ENCODE measurements at places on chromosomes 1 and 21.
A peak's percentile ranks its signal among the peaks of the same experiment; 100 is the strongest.

GRCh38 chr1:44293761-44294315 lies 61.2 kb downstream of the ERI3 start:
- no peak for DNase-seq

GRCh38 chr1:201845331-201846083 lies 16.6 kb downstream of the IPO9 start:
- DNase-seq, result no peak

DNA sequence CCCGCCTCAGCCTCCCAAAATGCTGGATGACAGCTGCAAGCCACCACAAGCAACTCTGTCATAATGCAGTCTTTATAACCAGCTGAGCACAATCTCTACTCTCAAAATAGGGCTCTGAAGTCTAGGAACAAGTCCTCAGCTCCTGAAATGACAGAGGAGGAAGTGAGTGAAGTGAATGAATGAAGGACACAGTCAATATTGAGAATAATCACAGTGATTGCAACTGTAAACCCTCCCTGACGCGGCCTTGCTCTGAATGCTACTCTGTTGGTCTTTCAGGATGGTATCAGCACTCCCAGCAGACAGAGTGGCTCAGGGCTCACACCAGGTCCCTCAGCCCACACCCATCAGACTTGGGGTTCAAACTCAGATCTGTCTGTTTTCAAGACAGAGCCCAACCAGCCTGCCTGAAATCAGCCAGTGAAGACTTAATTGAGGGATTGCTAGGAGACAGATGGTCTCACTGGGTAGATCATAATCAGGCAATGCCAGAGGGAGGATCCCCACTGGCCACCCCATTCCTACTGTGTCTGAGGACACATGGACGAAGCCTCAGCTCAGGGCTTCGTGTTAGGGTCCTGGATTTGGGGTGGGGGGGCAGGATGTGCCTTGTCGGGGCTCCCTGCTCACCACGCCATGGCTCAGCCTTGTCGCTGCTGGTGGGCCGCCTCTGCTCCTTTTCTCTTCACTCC lies 20.9 kb downstream of the RNF187 start:
- DNase-seq, result no peak

- DNase-seq, result no peak
These were observed 68.6 kb upstream of the ERRFI1 start for GRCh38 chr1:8094481-8095241.

DNA sequence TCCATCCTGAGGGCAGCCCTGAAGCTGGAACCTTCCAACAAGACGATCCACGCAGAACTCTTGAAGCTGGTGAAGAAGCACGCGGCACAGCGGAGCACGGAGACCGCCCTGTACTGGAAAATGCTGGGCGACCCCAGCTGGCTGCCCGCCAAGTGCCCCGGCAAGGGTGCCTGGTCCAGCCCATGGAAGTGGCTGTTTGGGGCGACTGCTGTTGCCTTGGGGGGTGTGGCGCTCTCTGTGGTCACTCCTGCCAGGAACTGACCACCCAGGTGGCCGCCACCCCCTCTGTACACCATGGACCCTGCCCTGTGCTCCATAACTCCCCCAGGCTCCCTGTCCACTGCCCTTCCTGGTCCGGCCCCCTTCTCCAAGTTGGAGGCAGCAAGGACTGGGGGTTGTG lies 90.8 kb downstream of the PPP1R12B start:
- no peak for DNase-seq

GRCh38 chr21:25561668-25562641 lies 45.3 kb downstream of the MRPL39 start:
- peak; percentile 49 for DNase-seq

GRCh38 chr1:7552402-7552801 lies 218.7 kb upstream of the VAMP3 start:
- no peak for DNase-seq

- DNase-seq, result no peak
These were observed 2.1 kb upstream of the KNCN start for GRCh38 chr1:46553506-46553905.

DNA sequence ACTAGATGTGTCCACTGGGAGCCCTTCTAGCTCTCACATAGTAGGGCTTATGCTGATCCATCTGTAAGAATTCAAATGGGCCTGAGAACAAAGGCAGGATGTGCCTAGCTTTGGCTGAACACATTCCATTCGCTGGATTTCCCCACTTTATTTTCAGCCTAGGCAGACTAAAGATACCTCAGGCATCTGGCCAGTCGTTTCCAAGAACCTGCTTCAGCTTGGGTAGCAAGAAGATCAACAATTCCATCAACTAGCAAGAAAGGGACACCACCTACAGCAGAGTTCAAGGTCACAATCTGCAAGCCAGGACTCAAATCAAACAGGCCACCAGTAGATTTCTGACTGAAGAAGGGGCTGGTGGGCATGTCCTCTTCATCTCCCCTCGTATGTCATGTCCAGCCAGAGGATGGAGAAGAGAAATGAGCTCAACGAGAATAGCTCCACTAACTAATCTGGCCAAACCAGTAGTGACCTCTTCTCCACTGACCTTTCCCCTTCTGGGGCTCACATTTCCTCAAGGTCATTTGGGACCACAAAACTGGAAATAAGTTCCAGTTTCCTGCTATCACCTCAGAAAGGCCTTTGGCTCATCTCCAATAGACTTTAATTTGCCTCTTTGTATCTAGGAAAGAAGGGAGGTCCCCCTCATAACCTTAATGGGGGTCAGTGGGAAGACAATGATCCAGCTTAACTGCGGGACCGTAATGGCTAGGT lies 14.2 kb downstream of the TXNIP start:
- DNase-seq, result no peak

DNA sequence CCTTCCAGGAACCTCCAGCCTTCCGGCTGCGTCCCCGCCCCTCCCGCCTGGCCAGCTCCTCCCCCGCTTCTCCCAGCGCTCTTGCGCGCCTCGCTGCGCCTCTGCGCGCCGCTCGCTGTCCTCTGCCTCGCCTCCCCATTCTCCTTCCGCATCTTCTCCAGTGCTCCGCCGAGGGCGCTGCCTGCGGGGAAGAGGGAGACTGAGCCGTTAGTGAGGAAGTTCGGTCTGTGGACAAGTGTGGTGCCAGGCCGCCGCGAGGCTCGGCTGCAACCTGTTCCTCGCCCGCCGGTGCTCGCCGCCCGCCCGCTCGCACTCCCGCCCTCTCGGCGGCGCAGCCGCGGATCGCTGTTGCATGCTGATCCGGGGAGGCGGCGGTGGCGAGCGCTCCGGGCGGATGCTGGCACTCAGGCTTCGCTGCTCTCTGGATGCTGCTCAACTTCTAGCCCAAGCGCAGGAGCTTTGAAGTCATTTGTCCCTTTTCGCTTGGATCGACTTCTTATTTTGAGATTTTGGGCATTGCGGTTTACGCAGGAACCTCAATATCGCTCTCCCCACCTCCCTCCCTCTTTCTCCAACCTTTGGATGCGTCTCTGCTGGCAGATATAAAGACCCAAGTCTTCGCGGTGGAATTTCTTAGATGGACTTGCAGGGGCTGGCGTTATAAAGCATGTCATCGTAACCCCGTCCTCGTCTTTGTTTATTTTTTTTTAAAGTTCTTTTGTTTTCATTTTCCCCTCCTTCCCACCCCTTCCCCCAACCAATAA lies 614 bp upstream of the CACNA1E start:
- DNase-seq, result no peak

- no peak for DNase-seq
These were observed 1.8 kb downstream of the PLEKHO1 start for GRCh38 chr1:150151291-150152181.

- no peak for DNase-seq
These were observed 63.5 kb downstream of the TPR start for GRCh38 chr1:186311375-186312051.

DNA sequence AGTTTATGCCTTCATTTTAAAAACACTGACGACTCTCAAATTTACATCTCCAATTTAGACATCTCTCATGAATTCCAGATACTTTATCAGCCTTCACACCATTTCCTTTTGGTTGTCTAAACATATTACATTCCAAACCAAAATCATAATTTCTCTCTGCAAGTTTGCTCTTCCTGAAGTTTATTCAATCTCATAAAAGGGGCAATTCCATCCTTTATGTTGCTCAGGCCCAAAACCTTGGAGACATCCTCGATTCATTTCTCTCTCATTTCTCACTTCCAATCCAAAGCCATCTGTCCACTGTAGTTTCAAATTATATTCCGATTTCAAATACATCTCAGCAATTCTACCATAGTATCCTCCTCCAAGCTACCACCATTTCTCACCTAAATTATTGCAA lies 74.0 kb downstream of the FYB2 start:
- no peak for DNase-seq

GRCh38 chr1:164675342-164675904 lies 116.4 kb downstream of the PBX1 start:
- DNase-seq, result no peak

GRCh38 chr21:44089001-44089911 lies 17.9 kb upstream of the PWP2 start:
- no peak for DNase-seq

DNA sequence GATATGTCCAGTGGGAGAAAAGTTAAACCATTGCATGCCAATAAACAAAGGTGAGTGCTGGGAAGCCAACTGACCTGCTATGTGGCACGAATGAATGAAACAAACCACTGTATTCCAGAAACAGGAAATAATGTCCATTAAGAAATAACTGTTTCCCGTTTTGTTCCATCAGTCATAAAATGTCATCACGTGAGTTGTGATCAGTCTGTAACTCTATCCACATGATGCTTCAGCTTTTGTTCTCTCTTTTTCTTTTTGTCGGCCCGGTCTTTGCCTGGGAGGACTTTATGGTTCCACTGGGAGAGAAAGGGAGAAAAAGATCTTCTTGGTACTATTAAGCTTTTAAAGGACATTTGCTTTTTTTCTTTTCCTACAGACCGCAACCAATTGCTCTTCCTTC lies 179.9 kb downstream of the TGFB2 start:
- no peak for DNase-seq

- DNase-seq, result no peak
These were observed 60.6 kb upstream of the STUM start for GRCh38 chr1:226487921-226488320.

GRCh38 chr1:67300561-67300960 lies 7.1 kb upstream of the IL12RB2 start:
- no peak for DNase-seq

- no peak for DNase-seq
These were observed 13.9 kb downstream of the C1orf198 start for GRCh38 chr1:230854423-230854822.

GRCh38 chr1:59743324-59744091 lies 71.2 kb upstream of the HOOK1 start:
- no peak for DNase-seq

Data from C1 segment of cervical spinal cord (tissue), 14 donors.